ENCODE measurements at places on chromosomes 1 and 21. TPM values are rescaled to one million over a fixed set of nuclear protein-coding genes. Genes with fewer than 3 reads are reported as not detected.

- DNase-seq: no peak
- no peak overlapping the region for H3K27ac ChIP-seq
- no peaks in the 10 kb centered on the region for H3K27me3 ChIP-seq
- no peak overlapping the region for H3K4me3 ChIP-seq
These were observed 30.1 kb upstream of the PARP1 start for GRCh38 chr1:226438007-226438406.

GRCh38 chr1:228101994-228102790 lies 933 bp downstream of the C1orf35 start:
- H3K27ac ChIP-seq: peak overlapping the region; percentile 89
- H3K27me3 ChIP-seq: no peaks in the 10 kb centered on the region
- peak overlapping the region; percentile 89 for H3K4me3 ChIP-seq
- DNase-seq: peak; percentile 81
- H3K36me3 ChIP-seq: peaks cover 55% of the 10 kb centered on the region

Gene MAEL
- not detected for total RNA-seq

Gene LDLRAD2
- total RNA-seq: 0.38 TPM

Gene ARMH1
- total RNA-seq: 5.9 TPM

Data from upper lobe of right lung (tissue), 1 donor.